ENCODE measurements at places on chromosomes 1 and 21.

GRCh38 chr1:184965944-184966860 is 8.1 kb downstream of the NIBAN1 start:
- DNase-seq = no peak

DNA sequence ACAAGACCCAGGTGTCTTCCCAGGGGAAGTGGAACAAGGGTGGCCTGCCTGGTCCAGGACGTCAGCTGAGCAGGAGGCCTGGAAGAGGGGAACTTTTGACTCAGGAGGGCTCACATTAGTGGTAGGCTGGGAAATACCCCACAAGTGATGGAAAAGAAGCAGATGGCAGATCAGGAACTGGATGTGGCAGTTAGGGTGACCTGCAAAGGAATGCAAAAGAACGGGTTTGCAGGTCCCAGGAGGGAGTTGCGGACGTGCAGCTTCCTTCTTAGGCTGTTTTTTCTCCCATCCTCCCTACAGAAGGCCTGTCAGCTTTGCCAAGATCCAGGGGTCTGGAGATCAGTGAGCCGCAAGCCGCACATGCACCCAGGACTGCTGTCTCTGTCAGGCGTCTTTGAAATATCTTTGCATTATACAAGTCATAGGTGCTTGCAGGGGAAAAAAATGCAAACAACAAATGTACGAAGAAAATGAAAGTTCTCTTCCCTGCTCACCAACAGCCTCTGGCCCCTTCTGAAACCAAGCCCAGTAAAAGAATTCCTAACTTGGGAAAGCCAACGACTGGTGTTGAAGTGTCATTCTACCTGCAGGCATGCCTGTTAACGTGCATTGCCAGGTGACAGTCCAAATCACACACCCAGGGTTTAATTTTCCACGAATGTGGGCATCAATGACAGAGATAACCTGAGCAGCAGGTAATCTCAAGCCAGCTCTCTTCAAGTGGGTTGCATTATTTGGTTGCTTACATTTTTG is 34.4 kb downstream of the NENF start:
- DNase-seq = no peak

DNA sequence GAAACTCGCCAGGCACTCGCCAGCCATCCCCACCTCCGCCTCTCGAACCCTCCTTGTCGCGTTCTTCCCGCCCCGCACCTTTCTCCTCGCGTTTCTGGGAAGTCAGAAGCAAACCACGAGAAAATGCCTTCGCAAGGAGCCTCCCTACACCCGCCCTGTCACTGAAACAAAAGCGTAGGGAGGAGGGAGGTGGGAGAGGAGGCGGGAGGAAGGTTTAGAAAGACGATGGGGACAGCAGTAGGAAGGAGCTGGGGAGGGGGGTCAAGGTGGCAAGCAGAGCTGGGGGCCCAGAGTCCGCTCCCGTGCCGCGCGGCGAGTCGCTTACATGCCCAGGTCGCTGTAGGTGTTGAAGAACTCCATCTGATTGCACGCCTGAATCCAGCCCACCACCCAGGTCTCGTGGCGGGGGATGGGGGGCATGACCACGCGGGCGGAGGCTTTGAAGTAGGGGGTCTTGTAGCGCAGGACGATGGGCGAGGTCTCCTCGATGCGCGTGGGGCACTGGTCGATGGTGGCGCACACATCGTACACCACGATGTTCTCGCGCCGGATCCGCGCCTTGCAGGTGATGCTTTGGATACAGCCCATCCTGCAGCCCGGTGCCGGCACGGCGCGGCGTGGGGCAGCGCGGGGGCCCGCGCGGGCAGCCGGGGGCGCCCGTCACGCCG is 1.0 kb downstream of the FAM78B start:
- DNase-seq = peak; percentile 27

- no peak for DNase-seq
Observed at GRCh38 chr21:25462517-25462971, 144.7 kb downstream of the MRPL39 start.

DNA sequence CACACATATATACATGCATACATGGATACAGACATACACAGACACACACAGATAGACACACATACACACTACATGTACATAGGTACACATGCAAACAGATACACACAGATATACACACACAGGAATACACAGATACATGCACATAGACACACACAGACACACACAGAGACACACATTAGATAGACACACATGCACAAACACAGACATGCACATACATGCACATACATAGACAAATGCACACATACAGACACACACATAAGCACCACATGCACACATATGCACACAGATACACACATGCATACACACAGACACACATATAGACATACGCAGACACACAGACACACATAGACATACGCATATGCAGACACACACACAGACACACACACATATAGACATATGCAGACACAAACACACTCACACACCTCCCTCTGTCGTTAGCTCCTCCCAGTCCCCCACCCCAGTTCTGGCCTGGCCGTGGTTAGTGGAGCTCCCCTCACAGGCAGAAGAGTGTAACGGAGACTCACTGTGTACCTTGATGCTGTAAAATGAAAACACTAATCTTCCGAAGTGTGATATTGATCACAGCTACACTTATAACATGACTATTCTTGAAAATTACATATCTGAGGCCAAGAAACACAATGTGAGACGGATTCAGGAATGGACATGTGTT is 7.6 kb downstream of the UBASH3A start:
- peak; percentile 7 for DNase-seq

DNA sequence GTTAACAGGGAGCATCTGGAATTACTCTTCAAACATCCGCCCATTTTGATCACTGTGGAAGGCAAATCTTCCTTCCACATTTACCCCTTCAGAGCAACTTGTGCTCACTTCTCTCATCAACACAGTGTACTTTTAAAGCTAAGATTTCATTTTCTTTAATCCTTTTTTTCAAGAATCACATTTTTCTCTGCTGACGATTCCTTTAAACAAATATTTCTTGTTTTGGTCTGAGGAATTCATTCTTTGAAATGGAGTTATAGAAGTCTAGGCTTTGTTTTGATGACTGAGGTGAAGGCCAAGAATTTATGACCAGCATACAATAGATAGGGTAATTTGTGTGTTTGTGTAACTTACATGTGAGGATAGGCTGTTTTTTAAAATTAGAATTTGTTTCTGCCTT is 25.6 kb downstream of the LRRC42 start:
- no peak for DNase-seq

DNA sequence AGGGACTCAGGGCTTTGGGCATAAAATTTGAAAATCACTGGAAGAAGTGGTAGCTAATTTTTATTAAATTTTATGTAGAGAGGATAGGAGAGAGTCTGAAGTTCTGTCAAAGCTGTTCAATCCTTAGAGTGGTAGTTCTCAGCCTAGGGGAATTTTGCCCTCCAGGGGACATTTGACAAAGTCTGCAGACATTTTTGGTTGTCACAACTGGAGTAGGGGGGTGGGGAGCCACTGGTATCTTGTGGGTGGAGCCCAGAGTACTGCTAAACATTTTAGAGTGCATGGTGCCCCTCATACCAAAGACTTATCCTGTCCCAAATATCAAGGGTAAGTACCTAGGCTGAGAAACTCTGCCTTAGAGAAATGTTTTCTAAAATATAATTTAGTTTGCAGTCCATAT is 30.2 kb downstream of the RASAL2 start:
- no peak for DNase-seq

DNA sequence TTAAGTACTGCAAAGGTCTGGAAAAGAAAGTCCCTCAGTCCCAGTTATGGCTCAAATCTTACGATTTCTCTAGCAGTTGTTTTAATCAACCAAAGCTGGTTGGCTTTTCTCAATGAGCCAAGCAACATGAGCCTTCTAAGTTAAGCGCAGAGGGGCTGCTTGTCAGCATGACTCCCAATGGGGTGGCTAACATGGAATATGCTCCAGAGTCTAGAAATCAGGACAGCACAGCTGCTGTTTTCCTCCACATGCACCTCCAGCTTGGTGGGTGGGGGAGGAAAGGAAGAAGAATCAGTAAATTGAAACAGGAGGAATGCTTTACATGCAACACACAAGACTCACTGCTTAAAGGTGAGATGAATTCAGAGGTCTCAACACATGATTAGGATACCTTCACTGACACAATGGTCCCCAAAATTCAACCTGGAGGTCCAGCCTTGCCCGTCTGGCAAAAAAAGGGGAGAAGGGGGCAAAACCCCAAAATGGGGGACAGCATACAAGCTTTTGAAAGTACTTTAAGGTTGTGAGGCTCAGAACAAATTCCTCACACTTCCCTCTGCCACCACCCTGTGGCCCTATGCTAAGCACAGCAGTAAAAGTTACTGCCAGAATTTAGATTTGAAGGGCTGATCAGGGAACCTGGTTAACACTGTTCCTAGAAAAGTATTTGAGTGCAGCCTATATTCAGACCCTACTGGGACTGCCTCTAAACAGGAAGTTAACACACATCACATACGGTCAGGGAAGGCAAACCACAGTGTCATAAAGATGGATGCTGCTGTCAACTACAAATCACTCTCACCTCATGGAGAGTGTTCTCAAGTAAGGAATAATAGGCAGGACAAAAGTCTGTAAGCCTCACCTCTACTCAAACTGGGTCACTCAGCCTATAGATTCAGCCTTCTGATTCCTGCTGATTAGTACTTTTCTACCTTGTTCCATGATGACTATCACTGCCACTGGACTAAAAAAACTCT is 2.6 kb downstream of the GATAD2B start:
- DNase-seq = no peak

GRCh38 chr21:44681861-44682579 is at the start of gene KRTAP12-1:
TSS of gene KRTAP12-1 (minus strand) at chr21:44682163. CDS start at chr21:44682123, 40 bp downstream.
- peak; percentile 91 for DNase-seq

DNA sequence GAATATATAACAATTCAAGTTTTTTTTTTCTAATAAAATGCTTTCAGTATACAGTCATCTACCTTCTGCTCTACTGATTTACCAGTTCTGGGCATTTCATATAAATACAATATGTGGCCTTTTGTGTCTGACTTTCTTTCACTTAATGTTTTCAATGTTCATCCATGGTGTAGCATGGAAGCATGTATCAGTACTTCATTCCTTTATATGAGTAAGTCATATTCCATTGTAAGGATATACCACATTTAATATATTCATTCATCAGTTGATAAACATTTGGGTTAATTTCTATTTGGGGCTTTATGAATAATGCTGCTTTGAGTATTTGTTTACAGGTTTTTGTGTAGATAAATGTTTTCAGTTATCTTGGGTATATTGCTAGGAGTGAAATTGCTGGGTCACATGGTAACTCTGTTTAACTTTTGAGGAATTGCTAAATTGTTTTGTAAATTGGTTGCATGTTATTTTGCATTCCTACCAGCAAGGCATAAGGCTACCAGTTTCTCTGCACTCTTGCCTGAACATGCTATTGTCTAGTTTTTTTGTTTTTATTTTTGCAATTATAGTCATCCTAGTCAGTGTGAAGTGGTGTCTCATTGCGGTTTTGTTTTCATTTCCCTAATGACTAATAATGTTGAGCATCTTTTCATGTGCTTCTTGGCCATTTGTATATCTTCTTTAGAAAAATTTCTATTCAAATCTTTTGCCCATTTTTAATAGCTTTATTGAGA is 206.1 kb downstream of the TM2D1 start:
- no peak for DNase-seq

GRCh38 chr1:206722751-206723461 is 38.2 kb downstream of the MAPKAPK2 start:
- no peak for DNase-seq

DNA sequence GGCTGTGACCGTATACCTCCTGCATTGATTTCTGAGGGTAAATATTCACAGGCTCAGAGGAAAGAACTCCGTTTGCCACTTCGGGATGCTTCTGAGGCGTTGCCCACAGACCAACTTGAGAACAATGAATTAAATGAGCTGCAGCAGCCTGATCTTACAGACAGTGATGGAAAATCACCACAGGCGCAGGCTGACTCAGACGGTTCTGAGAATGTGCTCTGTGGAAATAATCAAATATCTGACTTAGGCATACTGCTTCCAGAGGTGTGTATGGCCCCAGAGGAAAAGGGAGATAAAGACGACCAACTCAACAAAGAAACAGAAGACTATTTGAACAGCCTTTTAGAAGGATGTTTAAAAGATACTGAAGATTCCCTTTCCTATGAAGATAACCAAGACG is 76.7 kb upstream of the SCCPDH start:
- no peak for DNase-seq

DNA sequence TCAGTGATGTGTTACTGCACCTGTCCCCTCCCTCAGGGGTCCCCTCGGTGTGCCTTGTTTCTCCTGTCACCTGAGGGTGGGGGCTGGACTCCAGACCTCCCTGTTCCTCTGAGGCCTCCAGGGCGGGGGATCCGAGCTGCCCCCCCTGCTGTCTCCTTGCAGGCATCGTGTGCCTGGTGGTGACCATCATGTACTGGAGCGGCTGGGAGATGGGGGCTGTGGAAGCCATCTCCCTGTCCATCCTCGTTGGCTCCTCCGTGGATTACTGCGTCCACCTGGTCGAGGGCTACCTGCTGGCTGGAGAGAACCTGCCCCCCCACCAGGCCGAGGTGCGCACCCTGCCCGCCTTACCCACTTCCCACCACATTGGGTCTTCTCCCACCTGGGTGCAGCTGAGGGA is 56.4 kb downstream of the DISP3 start:
- no peak for DNase-seq

GRCh38 chr1:238377280-238377919 is 486.7 kb upstream of the ZP4 start:
- no peak for DNase-seq

DNA sequence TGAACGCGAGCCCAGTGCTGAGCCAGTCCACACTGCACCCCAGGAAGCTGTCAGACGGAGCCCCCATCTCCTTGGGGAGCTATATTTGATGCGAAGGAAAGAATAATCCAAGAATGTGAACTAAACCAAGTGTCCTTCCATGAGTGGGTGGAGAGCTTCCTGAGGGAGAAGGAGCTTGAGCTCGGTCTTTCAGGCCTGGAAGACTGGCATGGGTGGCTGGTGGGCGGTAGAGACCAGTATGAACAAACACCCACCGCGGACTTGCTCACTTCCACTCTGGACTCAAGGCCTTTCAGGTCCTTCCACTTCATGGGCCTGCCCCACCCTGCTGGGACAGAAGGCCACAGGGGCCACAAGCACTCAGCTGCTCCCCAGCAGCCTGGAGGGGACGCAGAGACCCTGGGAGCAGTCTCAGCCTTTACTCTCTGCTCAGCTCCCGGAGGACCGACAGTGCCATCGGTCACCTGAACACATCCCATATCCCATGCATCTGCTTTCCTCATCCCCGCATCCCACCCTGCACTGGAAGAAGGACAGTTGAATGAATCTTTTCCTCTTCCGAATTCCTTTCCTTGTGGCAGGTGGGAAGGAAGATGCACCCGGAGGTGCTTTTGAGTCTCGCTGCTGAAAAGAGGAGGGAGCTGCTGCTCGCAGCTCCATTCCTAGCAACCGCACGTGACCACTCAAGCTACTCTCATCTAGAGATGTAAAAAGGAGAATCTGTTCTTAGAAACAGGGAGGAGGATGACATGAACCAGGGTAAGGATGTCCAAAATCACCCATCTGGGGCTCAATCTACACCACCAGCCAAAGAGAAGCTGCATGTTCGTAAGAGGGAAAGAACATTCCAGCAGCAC is 92.3 kb downstream of the PGBD5 start:
- no peak for DNase-seq
